ENCODE measurements at places on chromosomes 6 and 20.
A peak's percentile ranks its signal among the peaks of the same experiment; 100 is the strongest.

GRCh38 chr6:26033085-26033940 lies 53.9 kb upstream of the HFE start:
- peak; percentile 7 for DNase-seq

DNA sequence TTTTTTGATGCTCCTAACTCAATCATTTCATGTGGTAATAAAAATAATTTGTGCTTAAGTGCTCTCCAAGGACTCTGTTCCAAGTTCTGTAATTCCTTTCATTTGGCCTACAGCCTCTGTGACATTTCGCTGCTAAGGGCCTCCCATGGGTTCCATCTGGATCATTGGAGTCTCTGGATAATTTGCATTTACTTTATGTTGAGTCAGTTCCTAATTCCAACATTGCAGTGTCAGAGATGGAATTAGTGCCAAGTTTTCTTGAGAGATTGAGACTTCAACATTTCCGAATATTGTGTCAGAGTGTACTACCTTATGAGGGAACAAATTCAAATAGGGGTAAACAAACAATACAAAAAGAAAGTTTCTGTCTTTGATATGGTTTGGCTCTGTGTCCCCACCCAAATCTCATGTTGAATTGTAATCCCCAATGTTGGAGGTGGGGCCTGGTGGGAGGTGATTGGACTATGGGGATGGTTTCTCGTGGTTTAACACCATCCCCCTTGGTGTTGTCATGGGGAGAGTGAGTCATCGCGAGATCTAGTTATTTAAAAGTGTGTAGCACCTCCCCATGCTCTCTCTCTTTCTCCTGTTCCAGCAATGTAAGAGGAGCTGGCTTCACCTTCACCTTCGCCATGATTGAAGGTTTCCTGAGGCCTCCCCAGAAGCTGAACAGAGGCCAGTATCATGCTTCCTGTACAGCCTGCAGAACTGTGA lies 244.1 kb upstream of the TBX18 start:
- no peak for DNase-seq

DNA sequence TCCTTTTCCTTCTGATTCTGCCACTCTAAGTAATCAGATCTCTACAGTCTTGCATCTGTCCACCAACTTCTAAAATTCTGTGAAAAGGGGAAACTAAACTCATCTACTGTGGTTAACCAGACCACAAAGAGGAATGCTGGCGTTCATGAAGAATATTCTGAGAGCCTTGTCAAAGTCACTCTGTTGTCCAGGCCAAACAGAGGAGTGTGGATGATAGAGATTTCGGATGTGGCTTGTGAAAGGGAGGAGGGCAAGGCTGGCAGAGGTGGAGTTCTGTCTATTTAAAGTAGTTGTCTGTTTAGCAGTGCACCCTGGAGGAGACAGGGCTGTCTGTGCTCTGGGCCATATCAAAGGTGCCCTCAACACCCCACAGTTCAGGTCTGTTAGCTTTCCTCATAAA lies 33.9 kb downstream of the CCN2 start:
- DNase-seq = no peak

DNA sequence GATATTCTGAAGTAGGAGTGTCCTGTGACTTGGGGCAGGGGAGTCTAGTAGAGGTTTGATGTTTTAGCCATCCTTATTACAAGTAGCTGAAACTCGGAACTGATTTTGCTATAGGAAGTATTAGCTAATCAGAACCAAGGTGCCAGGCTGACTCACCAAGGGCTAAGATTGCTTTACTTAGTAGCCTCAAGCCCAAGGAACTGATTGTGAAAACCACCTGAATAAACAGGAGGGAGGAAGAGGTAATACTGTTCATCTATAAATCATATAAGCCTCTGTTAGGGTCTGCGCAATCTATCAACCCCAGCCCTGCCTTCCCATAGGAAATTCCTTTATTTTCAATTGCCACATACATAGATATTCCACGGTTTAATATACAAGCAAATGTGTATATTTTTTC lies 54.4 kb downstream of the GNAS start:
- no peak for DNase-seq

DNA sequence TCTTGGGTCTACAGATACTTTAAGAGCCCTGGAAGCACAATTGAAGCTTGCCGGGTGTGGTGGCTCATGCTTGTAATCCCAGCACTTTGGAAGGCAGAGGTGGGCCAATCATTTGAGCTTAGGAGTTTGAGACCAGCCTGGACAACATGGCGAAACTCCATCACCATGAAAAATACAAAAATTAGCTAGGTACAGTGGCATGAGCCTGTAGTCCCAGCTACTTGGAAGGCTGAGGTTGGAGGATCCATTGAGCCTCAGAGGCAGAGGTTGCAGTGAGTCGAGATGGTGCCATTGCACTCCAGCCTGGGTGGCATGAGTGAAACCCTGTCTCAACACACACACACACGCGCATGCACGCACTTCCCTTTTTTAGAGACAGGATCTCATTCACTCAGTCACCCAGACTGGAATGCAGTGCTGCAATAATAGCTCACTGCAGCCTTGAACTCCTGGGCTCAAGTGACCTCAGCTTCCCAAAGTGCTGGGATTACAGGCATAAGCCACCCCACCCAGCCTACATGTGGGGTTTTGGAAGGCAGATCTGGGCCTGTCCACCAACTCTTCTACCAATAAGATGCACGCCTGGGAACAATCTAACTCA lies 182.5 kb upstream of the JARID2 start:
- DNase-seq = no peak

DNA sequence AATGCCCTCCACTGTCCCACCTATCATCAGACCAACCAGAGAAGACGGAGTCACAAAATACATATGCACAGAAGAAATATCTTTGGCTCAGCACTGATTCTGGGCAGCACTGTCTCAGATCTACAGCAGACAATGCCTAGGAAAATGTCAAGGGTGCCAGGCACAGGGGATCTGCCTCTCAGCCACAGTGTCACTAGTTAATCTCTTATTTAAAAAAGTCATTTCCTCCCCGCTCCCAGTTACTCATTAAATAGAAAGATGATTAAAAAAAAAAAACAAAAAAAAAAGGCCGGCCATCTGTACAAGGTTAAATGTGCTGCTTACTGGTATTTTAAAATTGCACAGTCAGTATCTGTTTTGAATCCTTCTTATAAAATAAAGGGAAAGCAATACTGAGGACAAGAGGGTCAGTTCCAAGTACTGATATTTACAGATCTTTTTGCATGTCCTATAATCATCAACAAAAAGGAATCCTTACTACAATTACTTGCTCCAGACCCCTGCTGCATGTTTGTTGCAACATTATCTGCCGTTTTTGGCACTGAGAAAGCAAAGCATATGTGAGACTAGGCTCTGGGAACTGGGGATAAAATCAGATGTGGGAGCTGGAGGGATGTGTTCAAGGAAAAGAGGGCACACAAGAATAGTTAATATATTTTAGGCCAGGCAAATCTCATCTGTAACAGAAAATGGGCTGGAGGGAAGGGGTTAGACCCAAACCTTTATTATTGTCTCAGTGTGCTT lies 299.3 kb downstream of the KIF16B start:
- DNase-seq = no peak

DNA sequence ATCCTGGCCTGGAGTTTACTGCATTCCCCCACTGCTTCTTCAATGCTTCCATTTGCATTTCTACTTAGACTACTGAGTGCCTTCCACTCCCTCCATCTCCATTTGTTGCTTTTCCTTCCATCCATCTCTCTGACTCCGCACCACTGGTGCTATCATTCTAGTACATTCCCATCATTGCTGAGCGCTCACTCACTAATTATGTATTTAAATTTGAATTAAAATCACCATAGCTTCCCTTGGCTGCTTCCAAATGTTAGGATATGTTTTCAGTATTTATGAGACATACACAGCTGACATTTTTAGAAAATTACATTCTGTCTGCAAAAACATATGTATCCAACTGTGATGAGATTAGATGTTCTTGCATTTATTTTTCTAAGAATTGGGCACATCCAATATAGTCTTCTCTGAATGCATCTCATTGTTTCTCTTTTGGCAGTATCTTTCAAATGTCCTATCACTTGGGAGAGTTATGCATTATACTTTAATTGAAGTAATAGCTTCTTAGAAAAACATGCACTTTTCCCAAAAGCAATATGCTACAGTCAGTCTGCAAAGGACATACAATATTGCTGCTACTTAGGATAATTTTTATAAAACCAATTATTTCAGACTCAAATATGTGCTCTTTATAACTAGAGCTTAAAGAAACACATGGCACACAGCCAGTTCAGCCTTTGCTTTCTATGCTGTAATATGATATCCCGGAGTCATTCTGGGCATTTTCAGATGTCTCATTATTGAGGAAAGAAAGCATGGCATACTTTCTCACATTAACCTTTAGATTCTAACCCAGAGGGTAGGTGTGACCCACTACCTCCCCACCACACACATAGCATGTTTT lies 12.1 kb upstream of the COL21A1 start:
- no peak for DNase-seq

DNA sequence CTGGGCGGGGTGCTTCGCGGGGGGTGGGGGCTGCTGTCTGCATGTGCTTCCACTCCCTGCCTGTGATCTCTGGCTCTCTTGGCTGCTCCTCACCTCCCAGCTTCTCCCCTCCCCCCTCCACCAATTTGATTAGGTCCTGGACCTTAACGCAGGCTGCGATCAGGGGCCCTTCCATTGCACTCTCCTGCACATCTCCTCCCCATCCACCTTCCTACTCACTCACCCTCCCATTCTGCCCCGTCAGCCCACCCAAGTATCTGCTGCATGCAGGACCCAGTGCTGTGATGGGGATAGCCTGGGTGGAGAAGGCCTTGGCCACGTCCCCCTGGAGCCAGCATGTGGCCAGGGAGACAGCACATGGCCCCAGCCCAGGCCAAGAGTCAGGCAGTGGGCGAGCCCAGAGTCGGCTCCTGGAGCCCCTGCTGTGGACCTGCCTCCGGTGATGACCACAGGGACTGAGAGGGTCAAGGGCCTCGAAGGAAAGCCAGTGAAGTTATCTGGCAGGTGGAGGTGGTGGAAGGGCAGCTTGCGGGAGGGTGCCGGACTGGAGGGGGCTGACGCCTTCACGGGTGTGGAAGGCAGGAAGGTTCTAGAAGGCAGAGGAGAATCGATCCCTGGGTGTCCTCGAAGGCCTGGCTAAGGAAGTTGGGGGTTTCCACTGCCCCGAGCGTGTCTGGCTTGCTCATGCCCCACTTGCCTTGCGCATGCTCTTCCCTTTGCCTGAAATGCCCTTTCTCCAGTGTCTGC lies 40.7 kb downstream of the SRC start:
- DNase-seq = no peak

DNA sequence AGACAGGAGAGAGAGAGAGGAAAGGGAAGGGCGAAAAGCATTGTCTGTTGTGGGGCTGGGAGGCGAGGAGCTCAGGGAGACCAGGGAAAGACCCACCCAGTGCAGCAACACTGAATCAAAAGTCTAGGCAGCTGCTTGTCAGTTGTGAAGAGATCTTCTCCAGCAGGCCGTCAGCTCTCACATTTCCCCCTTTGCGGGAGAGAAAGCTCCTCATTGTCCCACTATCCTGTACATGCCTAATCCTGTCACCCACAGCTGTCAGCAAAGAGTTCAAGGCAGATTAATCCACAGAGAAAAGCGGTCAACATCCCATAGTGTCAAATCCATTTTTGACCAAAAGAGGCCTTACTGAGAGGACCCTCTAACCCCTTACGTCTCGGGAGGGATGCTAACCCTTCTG lies 27.3 kb downstream of the RNF182 start:
- DNase-seq = no peak

GRCh38 chr6:166624275-166624674 lies 2.8 kb downstream of the RPS6KA2 start:
- DNase-seq = no peak

- DNase-seq = no peak
Observed at GRCh38 chr20:60837173-60837770, 414.8 kb upstream of the CDH4 start.

DNA sequence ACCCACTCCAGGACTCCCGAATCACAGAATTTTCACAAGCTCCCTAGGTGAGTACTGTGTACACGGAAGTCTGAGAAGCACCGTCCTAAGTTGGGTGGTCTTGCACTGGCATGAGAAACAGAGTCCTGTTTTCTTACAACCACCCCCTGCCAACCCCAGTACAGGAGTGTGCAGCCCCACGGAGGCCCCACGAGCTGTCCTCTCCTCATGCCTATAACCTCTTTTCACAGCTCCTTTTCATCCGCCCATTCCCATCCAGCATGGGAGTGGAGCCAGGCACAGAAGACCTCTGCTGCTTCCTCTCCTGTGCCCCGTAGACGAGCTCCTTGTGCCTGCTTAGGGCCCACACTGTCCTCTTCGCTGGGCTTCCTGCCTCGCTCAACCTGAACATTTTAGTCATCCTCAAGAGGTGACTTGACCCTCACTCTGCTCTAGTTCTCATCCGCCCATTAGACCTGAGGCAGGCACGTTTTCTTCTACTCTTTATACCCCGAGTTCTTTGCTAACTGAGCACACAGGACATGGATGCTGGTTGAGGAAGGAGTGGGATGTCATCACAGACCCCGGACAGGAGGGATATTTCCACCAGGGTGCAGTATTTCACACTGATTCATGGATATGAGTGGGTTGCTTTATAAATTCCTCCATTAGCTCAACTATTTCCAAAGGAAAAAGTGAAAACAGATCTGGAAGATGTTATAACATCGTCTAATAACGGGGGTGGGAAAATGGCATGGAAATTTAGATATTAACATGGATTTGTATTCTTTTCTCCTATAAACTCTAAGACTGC lies 160.5 kb downstream of the TTLL2 start:
- DNase-seq = no peak

All from caudate nucleus (tissue), 63 donors.